NCI-H526 treated with DMSO at 0.1 percent for 48 hours (cell line): ENCODE measurements at places on chromosomes 12 and 14.
A peak's percentile ranks its signal among the peaks of the same experiment; 100 is the strongest.

DNA sequence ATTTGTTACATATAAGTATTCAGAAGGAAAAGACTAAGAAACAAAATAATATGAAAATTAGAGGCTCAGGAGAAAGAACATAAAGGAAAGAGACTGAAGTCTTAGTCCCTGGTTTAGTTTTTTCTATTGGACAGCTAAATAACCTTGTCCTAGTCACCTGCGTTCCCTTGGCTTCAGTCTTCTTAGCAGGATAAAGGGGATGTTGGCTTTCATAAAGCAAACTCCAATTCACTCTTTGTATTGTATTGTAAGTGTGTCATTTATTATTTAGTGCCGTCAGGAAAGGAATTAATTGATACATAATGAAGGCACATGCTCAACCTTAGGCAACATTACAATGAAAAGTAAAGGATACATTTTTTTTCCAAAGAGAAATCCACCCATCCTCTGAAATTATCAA lies 190.3 kb upstream of the PPFIA2 start:
- DNase-seq = no peak

- no peak for DNase-seq
Observed at GRCh38 chr14:66709291-66709690, 201.3 kb downstream of the GPHN start.

- no peak for DNase-seq
Observed at GRCh38 chr12:44299524-44299923, 463.6 kb downstream of the TMEM117 start.

- no peak for DNase-seq
Observed at GRCh38 chr14:30267141-30267540, 291.8 kb upstream of the G2E3 start.

- peak; percentile 6 for DNase-seq
Observed at GRCh38 chr14:24710403-24711112, 76.6 kb upstream of the GZMB start.

- no peak for DNase-seq
Observed at GRCh38 chr14:58562141-58562540, 75.6 kb upstream of the DACT1 start.

GRCh38 chr14:70527501-70528105 lies 7.2 kb downstream of the ADAM20 start:
- no peak for DNase-seq

DNA sequence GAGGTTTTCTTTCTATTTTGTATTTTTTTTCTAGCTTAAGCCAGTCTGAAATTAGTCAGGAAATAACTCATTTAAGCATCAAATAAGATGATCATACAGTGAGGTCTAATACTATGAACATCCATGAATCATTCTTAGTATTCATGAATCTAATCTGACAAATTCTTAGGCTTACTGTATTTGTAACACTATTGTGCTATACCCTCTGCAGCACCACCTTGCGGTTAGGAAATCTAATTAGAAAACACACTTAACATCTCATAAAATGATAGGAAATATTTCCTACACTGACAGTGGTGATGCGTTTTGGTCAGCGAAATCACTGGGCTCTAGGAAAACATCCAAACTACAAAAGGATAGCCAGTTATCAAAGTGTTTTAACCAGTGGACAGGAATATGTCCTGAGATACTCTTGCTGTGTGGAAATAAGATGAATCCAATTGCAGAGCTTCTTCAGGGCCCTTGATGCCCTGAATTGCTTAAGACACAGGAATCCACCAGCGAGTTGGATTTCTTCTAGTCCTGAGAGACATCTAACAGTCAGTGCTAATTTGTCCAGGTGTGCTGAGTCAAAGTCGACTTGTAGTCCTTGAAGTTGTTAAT lies 109.3 kb upstream of the MYF6 start:
- DNase-seq = peak; percentile 15

GRCh38 chr12:118219106-118219505 lies 83.2 kb downstream of the PEBP1 start:
- DNase-seq = no peak
